Activated gamma-delta T cell treated with anti-CD3 and anti-CD28 coated beads, Interleukin-2, amount 50 U/mL, for 16 hours (primary cell): ENCODE measurements at places on chromosomes 12 and 14.

- DNase-seq: no peak
Measured at GRCh38 chr14:104229534-104230055, 91.2 kb downstream of the KIF26A start.

DNA sequence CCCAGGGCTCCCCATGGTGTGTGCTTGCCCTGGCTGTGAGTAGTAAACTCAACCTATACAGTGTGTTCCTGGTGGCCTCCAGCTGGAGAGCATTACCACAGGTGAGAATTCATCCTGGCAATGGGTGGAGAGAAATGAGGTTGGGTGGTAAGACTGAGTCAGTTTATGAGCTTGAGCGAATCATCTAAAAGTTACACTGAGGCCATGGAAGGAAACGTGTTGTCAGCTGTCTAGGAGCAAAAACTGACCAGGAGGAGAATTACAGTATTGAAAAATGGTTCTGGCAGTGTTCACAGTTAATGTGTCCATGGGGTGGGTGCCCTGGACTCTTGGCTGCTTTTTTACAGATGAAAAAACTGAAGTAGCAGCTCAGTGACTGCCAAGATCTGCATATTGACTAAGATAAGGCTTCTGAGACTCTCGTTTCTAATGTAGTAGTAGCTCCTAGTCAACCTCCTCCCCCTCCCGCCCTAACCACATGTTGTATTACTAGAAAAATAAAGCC is 202.0 kb upstream of the AMIGO2 start:
- no peak for DNase-seq

- no peak for DNase-seq
Measured at GRCh38 chr12:125222876-125223275, 157.6 kb downstream of the AACS start.

DNA sequence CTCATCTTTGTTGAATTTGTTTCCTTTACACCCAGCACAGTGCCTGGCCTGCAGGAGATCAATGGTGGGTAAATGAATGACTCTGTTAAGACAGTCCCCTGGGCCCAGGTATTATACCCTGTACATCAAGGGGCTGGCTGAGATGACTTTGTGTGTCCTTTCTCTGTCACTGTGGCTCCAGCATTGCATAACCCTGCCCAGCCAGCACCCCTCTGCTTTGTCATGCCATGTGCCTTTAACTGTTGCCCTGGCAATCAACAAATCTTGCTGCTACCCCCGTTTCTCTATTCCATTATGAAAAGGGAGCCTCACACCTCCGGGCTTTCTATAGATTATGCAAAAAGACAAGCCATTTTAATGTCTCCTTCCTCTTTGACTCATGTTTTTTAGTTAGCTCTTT is 7.6 kb upstream of the FLVCR2 start:
- no peak for DNase-seq

DNA sequence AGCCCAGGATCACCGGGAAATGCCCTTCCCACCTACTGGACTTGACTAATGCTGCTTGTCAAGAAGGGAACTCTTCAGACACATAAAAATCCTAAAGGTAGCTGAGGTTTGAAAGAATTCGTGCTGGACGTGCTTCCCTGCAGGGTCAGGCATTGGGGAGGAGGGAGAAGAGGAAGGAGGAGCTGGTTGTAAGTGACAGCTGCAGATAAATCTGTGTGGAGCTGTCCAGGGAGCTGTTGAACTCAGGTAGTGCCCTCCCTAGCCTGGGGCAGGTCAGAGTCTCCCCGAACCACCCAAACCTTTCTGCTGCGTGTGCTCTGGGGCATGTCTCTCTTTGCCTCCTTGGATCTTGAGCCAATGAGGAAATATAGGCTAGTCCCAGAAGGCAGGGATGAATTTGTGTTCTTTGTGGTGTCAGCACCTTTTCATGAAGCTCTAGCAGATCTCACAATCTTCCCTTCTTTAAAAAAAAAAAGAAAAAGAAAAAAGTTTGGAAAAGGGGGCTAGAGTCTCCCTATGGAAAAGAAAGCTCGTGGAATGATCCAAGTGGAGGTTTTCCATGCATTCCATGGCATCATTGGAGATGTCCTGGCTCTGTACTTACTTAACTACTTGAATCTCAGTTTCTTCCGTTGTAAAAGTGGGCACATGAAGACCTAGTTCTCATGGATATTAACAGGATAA is 23.6 kb upstream of the FOS start:
- DNase-seq: no peak

GRCh38 chr12:1864456-1864855 is 44.1 kb downstream of the LRTM2 start:
- no peak for DNase-seq

- no peak for DNase-seq
Measured at GRCh38 chr14:57502586-57503254, 9.1 kb upstream of the CCDC198 start.

- no peak for DNase-seq
Measured at GRCh38 chr14:100214770-100215083, 24.2 kb upstream of the YY1 start.

DNA sequence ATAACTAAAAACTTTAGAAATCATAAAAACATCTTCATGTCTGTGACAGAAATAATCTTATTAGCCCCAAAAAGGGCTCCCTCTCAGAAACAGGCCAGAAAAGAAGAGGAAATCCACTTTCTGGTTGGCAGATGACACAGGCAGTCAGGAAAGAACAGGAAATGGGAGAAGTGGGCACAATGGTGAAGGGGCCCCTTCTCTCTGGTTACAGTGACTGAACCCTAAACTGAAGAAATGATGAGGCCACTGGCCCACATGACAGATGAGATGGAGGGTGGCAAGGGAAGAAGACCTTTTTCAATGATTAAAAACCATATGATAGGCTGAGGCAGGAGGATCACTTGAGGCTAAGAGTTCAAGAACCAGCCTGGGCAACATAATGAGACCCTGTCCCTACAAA is 21.1 kb downstream of the TCTN1 start:
- DNase-seq: no peak

DNA sequence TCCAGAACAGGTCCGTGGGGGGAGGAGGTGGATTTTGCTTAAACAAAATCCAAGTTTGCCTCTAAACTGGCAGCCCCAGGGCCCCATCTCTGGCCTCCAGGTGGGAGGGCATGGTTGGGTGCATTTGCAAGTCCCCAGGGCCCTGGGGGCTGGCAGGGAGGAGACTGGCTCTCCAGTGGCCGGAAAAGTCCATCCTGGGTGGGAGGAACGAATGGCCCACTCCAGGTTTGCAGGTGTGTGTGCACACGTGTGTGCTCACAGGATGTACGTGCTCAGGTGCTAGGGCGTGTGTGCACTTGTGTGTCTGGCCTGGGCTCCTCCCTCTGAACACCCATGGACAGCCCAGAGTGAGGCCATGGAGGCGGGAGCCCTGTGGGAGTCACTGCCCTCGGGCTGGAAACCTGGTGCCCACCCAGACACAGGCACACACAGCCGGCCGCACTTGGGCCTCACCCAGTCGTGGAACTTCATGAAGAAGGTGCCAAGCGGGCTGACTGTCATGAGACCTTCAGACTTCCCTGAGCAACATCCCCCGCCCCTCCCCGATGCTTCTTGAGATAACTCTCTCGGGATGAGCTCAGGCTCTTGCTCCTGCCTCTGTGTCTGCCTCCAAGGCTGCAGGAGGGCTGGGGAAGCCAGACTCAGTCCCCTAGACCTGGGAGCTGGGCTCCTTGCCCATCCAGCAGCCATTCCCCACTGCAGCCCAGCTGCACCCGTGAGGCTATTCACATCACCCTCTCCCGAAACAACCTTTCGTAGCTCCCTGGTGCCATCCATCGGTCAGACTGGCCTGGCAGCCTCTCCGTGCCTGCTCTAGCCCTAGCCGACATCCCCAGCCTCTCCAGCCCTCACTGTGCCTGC is 9.4 kb downstream of the AHNAK2 start:
- no peak for DNase-seq

DNA sequence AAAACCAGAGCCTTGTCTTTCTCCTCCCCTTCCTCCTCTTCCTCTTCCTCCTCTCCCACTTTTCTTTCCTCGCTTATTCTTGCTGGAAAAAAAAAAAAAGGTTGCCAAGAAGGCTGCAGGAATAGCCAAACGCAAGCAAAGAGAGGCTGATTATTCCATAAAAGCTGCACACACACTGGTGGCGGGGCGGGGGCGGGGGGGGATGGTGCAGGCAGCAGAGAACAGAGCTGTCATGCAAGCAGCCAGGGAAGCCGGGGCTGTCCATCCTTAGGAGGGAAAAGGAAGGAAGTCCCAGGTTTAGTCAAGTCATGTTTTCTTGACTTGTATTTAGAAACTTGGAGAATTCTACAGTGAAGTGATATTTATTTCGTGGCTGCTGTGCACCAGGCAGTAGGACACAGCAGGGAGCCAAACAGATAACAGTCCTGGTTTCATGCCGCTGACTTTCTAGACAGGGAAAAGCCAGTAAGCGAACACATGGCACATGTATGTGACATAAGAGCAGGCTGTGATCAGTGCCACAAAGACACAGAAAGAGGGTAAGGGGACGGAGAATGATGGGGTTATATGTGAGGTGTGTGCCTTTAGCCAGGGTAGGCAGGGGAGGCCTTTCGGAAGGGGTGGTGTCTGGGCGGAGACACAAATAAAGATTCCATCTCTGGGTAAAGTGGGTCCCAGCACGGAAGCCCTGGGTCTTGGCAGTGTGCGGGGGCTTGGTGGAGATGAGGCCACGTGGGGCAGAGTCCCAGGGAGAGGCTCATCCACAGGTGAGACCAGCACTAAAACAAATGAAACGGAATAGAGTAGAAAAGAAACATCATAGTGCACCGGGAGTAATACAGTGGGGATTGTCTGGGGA is 56.6 kb upstream of the SCN8A start:
- no peak for DNase-seq

DNA sequence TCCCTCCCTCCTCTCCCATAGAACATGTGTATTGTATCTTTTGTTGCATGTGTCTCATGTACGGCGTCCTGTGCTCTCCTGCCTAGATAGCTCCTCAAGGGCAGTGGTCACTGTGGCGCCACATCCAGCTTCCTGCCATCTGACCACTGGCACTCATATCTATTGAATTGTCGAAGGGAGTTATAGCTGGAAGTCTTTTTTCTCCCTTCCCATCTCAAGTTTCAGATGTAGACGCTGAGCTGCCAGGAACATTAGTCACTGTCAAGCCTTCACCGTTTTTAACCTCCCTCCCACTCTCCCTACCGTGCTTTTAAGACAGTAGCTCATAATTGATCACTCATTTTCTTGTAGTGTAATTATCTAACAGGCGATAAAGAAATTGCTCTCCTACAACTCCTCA is 33.0 kb downstream of the MTHFD1 start:
- no peak for DNase-seq

DNA sequence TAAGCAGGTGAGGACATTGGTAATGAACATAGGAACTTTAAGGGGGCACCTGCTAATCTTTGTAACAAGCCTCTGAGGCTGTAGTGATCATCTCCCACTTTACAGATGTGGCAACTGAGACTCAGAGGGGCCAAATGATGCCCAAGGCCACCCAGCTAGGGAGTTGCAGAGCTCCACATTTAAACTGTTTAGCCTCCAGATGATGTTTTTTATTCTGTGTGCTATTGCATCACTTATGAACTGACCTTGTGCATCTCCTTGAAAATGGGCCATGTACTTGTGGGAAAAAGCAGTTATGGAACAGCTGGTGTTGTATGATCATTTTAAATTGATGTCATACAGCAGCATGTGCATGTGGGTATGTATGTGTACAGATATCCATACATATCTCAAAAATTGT is 41.4 kb downstream of the TPCN1 start:
- no peak for DNase-seq

DNA sequence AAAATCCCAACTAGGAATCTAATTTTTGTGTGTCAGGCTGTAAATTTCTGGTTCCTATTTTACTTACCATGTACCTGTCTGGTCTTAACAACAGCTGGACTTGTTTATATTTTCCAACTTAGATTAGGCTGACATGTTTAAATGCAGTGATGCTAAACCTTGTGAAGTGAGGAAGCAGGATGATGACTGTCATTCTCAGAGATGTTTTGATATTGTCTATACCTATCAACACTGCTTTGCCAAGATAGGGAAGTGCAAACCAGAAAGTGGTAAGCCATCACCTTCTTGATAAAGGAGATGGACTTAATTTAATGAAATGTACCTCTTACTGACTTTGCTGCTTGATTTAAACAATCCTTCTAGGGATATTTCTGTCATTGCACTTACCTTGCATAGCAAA is 2.1 kb downstream of the BICD1 start:
- no peak for DNase-seq

- DNase-seq: no peak
Measured at GRCh38 chr12:49867570-49868341, 24.9 kb upstream of the BCDIN3D start.

DNA sequence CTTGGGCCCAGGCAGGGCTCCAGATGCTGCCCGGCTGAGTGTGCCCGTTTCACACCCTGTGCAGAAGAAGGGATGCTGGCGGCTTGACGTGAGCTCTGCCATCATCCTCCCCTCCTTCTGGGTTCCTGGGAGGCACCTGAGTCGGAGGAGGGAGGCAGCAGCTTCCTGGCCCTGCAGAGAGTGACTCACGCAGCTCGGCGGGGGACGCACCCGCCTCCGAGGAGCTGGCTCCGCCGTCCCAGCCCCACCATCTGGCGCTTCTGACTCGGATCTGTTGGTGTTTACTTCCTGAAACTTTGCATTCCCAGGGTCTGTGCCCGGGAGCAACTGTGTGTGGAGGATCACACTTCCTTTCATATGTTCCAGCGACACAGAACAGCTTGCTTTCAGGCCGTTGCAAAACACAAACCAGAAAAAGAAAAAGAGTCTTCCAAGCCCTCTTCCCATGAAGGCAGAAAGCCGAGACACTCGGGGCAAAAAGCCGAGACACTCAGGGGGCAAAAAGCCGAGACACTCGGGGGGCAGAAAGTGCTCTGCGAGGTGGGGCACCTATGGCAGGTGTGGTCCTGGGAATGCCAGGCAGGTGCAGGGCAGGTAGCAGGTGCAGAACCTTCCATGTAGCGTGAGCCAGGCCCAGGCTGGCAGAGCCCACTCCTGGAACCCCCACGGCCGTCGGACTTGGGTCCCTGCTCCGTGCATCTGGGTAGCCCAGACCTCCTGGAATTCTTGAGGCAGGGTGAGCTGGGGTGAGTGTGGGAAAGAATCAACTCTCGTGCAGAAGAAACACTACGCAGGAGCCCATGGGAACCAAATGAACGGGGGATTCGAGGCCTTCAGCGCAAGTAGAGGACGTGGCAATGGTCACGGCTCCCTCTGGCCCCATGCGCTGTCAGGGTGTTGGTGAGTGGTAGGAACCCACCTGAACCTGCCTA is 27.6 kb upstream of the GALNT9 start:
- no peak for DNase-seq

DNA sequence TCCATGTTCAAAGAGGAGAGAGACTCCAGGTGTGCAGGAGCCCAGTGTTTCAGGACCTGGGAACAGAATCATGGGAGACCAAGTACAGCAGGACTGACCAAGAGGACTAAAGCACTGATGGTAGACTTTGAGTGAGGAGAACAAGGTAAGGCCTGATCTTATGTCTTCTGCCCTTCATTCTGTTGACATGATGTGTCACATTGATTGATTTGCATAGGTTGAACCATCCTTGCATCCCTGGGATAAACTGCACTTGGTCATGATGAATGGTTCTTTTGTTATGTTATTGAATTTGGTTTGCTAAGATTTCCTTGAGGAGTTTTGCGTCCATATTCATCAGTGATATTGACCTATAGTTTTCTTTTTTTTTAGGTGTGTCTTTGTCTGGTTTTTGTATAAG is 497.0 kb downstream of the TMEM121 start:
- no peak for DNase-seq

GRCh38 chr12:50059440-50060119 is 2.2 kb downstream of the ASIC1 start:
- peak; percentile 53 for DNase-seq

GRCh38 chr14:103103461-103104388 is 9.2 kb downstream of the EXOC3L4 start:
- no peak for DNase-seq
